AG09319 (cell line): ENCODE measurements at places on chromosomes 1 and 21.

DNA sequence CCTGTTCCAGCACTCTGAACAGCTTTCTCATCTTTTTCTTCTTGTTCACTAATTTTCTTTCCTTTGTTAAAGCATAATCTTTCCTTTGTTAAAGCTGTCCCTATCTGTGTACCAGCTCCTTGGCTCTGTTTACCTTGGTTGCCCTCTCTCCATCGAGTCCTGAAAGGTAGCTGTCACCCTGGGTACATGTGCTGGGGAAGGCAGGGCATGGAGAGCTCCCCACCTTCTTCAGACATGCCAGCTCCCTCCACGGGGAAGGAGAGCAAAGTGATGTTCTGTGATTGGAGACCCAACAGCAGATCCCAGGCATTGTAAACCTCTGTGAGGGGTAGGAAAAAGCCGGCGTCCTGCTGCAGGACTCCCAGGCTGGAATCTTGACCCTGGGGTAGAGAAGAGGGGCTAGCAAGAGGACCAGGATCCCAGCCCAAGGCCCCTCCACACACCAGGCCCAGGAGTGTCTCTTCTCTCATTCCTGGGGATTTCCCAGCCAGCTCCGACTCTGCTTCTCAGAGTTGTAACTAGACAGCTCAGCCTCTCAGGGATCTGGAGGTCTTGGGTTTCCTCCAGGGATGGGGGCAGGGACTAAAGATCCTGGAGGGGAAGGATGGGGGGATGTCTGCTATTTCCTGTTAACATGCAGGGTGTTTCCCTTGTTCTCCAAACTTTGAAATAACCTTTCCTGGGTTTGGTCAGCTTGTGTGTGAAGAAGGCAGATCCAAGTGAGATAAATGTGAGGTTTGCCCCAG lies 34.4 kb downstream of the TMCC2 start:
- DNase-seq: no peak

GRCh38 chr1:42746436-42747105 lies 6.5 kb upstream of the CLDN19 start:
- DNase-seq: no peak

- DNase-seq: no peak
Measured at GRCh38 chr21:27739187-27739586, 772.3 kb upstream of the ADAMTS5 start.

DNA sequence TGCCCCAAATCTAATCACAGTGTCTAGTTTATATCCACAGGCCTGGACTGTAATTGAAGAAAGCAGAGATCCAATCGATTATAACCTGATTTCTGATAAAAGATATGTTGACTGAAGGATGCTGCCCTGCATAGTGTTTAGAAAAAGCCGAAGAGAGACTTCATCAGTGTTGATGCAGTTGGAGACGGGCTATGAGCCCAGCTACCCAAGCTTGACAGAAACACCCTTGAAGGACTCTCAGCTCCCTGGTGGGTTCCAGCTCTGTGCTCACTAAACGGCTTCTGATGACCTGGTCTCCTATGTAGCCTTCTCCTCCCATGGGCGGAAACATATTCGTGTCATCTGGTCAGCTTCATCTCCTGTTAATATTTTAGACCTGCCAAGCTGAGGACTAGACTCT lies 10.2 kb downstream of the FAM89A start:
- no peak for DNase-seq

DNA sequence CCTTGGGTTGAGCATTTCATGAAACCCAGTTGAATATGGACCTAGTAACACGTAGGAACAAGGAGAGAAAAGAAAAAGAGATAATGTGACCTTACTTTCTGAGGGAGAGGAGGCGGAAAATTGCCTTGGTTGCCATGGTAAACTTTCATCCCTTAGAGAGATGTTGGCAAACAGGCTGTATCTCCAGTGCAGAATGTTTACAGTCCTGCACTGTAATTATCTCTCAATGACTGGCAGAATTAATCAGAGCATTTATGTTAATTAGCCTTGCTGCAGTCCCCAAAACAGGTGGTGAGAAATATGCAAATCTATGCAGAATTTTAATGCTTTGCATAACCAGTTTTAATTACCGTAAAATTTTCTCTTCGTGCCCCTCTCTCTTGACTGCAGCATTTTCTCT lies 147.3 kb downstream of the CD247 start:
- DNase-seq: no peak

- no peak for DNase-seq
Measured at GRCh38 chr21:14523234-14523633, 22.9 kb downstream of the SAMSN1 start.

DNA sequence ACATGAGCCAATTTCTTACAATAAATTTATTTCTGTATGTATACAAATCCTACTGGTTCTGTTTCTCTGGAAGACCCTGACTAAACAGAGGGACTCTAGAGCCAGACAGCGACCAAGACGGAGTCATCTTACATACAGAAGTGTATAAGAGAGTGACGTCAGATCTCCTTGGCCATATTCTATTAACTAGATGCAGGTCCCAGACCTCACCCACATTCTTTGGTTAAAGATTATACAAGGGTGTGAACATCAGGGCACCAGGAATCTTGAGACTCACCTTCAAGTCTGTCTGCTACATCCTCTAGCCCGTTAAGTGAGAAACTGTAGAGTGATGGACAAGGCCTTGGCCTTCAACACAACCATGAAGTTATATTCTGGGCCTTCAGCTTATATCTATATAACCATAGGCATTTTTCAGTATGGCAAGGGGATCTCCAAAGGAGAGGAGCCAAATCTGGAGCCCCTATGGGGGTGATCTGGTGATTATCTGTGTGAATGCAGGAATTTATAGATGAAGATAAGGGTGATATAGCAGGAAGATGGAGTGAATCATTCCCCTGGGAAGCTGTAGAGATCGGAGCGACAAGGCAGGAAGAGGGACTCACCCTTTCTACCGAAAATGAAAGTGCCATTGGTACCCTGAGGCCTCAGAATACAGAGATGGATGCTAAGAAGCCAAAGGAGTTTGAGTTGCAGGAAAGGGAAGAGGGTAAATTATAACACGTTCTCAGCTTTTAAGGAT lies 83.9 kb downstream of the ADAMTS1 start:
- DNase-seq: no peak

GRCh38 chr1:60891765-60892164 lies 190.6 kb upstream of the NFIA start:
- DNase-seq: no peak

DNA sequence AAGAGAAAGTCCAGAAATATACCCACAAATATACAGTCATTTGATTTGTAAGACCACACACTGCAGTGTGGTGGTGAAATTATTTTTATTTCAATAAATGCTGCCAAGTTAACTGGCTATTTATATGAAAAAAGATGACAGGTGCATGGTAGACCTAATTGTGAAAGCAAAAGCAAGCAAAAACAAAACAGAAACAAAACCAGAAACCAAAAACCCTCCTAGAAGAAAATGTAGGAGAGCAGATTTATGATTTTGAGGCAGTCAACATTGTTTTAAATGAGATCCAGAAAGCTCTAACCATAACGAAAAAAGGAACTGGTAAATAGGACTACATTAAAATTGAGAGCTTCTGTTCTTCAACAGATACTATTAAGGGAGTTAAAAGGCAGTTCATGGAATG lies 303.6 kb downstream of the PRDM2 start:
- no peak for DNase-seq

- no peak for DNase-seq
Measured at GRCh38 chr1:186708694-186709097, 28.5 kb upstream of the PTGS2 start.

GRCh38 chr1:207404849-207405525 lies 49.1 kb upstream of the CR2 start:
- DNase-seq: peak; percentile 35

- no peak for DNase-seq
Measured at GRCh38 chr1:93608187-93609109, 73.2 kb downstream of the BCAR3 start.
